ENCODE measurements at places on chromosomes 7 and 10. TPM values are rescaled to one million over a fixed set of nuclear protein-coding genes. Genes with fewer than 3 reads are reported as not detected.

Gene GNB2
- 104 TPM for total RNA-seq

Gene NUTM2E
- not detected for total RNA-seq

DNA sequence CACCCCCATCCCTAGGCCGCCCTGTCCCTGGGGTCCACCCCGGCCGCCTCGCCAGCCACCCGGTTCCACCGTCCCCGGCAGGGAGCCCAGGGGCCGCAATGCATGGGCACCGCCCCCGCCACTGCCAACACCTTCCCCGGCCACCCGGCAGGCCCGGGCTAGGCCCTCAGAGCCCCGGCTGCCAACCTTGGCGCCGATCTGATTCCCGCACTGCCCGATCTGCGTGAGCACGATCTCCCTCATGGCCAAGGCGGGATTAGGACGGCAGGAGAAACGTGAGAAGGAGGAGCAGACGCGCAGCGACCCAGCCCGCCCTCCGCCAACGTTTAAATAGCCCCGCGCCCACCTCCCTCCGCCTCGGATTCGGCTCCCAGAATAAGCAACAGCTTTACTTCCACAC is at the start of gene TUBB8:
Gene TUBB8, minus strand, starts transcription at position 301 of the 400 bp plus-strand sequence. Its CDS starts 58 bp downstream, at position 243.
- no peak for DNase-seq

DNA sequence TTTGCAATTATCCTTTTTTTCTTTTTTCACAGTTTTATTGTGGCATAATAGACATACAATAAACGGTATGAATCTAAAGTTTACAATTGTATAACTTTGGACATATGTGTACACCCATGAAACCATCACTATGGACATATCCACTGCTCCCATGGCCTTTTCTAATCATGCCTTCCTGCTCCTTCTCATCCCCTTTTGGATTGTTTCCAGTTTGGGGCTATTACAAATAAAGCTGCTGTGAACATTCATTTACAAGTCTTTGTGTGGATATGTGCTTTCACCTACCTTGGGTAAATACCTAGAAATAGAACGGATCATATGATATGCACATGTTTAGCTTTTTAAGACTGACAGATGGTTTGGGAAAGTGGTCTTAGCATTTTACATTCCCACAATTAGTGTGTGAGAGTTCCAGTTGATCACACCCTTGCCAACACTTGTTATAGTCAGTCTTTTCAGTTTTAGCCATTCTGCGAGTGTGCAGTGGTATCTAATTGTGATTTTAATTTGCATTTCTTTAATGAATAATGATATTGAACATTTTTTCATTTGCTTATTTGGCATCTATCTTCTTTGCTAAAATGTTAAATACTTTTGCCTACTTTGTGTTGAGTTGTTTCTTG is 120.9 kb upstream of the KAT6B start:
- DNase-seq, result no peak

- peak; percentile 57 for DNase-seq
Observed at GRCh38 chr7:121000081-121000983, 11.8 kb downstream of the CPED1 start.

DNA sequence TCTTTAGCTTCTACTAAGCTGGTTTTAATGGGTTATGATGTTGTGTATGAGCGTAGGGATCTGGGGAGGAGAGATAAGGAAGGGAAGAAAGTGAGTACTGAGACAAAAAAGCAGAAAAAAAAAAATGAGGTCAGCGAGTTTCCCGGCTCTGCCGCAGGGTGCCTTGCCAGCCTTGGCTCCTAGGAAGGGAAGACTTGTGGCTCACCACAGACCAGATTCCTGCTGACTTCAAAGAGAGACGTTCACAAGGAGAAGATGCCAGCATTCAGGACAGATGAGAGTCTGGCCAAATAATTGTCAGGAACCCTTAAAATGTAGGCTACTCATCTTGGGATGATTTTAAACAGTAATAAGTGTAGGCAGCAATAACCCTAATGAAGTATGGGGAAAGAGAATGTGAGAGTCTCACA is 11.4 kb upstream of the FAS start:
- DNase-seq, result peak; percentile 86

GRCh38 chr10:12259988-12260387 is 64.0 kb downstream of the CDC123 start:
- DNase-seq, result no peak

- DNase-seq, result no peak
Observed at GRCh38 chr7:123338688-123339087, 138.9 kb upstream of the SLC13A1 start.

DNA sequence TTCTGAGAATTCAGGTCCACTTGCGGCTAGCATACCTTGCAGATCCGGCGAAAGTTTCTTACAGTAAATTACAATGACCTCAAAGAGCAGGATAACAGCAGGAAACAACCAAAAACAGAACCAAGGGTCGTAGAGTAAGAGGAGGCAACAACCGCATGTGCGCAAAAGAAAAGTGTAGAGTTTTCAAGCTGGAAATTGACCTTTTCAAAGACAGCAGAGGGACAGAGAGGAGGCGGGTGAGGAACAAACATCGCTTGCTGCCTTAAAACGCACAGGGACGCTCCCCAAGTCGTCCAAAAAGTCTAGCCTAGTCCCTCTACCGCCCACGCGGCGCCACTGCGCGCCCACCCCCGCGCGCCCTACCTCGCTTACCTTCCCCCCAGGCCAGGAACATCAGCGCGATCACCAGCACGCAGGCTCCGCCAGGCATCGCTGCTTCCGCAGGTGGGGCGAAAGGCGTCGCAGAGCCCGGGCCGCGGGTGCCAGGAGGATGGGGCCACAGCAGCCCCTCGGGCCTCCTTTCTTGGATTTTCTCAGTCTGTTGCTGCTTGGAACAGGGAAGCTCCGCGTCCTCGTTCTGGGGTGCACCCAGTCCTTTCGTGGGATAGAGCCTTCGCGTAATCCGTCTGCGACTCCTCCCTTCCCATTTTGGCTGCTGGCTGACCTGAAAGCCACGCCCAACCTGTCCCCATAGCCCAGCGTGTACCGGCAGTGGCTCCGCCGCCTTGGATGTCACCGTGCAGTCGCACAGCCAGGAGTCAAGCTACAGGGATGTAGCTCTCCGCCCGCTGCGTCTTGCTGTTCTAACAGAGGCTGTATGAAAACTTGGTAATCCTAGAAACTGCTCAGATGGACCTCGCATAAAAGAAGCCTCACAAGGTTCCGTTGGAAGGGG is at the start of gene VWDE:
Gene VWDE, minus strand, starts transcription at position 579 of the 895 bp plus-strand sequence. Its CDS starts 149 bp downstream, at position 430.
- DNase-seq, result no peak
